ENCODE measurements at places on chromosomes 5 and 9.

- DNase-seq: no peak
These were observed 132.3 kb upstream of the ZNF608 start for GRCh38 chr5:124878583-124879342.

GRCh38 chr5:76527685-76528161, 95.5 kb downstream of the F2RL2 start:
- DNase-seq: no peak

DNA sequence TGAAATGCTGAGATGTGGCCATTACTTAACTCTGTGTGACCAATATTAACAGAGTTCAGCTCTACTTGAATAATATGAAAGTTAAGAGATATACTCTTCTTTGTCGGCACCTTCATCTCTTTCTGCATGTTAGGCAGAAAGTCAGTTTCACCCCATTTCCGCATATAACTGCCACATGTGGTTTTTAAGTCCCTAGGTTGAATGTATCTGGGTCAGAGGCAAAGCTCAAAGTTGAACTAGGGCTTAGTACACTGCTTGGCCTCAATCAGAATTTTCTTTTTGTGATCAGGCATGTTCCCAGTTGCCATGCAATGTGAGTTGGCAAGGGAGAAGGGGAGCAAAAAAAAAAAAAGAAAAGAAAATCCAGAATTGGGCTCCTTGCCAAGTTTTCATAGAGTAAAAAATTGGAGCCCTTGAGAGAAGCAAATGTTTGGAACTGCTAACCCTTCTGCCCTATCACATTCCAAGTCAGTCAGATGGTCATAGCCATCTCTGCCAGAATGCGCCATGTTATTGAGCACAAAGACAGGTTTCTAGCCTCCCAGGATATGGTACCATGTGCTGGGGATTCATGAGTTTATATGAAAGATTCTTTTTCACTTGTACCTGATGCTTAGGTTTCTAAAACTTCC, 251.2 kb upstream of the RORB start:
- DNase-seq: no peak

GRCh38 chr9:30235068-30235467, 2149.4 kb upstream of the ACO1 start:
- no peak for DNase-seq

DNA sequence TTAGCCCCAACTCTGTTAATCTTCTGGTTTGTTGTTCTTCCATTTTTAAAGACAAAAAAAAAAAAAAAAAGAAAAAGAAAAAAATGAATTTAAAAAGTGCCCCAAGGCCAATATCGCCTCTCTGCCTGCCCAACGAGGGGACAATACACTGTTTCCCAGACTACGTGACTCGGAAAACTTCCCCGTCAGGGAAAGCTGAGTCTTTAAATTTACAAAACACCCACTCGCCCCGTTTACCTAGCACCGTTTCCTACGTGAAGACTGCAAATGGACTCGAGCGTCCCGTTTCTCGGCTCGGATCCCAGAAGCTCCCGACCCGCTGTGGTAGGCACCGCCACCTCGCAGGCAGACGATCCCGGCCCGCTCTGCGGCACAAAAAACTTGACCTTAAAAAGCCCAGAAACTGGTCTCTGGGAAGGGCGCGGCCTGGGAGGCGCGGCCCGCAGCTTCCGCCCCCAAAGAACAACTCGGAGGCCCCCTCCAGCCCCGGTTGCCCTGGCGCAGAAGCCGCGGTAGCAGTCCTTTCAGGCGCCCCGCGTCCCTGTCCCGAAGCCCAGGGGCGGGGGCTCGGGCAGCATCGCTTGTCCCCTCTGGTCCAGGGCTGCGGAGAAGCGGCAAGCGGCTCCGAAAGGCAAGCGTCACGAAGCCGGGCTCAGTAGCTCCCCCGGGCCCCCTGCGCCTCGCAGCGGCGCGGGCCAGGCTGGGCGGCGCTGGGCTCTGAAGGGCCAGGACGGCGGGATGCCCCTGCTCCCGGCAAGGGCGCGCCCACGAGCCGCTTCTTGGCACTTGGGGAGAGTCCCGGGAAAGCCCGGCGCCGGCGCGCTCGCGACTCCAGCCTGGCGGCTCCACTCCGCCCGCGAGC, at the start of gene GCNT4:
Gene GCNT4, minus strand, starts transcription at position 367 of the 862 bp plus-strand sequence. CDS start 22,521 bp downstream, outside the sequence.
- DNase-seq: no peak

- no peak for DNase-seq
These were observed 300.8 kb downstream of the TRIM32 start for GRCh38 chr9:116987721-116988485.

- no peak for DNase-seq
These were observed 18.7 kb downstream of the RMI1 start for GRCh38 chr9:83999141-83999918.

DNA sequence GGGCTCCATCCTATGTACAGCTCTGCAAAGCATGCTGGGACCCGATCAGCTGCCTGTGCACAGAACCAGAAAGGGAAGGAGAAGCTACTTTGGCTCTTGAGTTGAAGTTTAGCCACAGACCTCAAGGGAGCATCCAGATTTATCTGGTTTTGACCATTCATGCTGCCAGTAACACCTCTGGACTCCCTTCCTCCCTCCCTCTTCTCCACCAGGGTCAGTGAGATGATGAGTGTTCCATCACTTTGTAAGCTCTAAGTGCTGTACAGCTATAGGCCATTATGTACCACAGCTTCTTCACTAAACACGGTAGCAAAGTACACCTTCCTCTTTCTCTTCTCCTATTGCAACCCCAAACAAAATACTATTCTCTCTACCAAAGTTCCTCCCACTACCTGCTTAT, 77.9 kb downstream of the GLIS3 start:
- no peak for DNase-seq

GRCh38 chr5:2562036-2562435, 189.4 kb downstream of the IRX2 start:
- no peak for DNase-seq

DNA sequence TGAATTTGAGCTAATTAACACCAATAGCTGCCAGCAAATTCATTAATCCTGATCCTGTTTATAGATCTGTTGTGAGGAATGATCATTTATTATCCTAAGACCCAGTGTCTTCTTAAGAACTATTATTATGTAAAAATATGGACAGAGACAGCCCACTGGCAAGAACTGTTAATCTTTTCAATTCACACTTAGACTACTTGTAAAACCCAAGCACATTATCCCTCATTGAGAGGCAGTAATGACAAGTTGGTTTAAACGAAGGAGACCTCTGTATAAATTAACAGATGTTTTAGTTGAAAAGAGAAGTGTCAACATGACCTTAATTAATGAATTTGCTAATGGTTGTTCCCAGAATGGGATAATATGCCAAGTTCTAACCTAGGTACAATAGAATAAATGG, 270.3 kb upstream of the IZUMO3 start:
- no peak for DNase-seq

- DNase-seq: no peak
These were observed 37.3 kb downstream of the RECK start for GRCh38 chr9:36074055-36074454.

DNA sequence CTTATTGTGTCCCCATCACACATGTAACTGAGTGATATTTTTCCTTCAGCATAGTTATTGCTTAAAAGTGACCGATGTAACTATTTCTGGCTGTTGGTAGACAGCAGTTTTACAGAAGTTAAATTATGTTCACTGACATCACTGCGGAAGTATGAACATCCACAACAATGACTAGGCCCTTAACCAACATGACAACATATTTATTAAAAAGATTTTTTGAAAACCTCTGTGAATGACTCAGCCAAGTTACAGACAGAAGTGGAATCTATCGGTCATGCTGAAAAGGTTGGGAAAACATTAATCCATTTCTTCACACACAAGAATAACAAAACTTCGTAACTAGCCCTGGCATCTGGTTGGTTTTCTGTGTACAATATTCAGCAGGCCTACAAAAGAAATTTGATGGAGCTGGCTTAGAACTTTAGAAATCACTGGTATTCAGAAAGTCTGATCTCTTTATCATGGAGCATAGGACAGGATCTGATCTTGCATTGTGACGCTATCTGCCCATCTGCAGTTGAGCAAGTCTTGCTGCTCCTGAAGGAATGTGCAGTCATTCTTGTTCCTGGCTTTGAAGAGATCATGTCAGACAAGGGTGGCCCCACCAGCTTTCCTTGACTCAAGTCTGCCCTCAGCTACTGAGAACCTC, 6.5 kb downstream of the GLIS3 start:
- DNase-seq: no peak

DNA sequence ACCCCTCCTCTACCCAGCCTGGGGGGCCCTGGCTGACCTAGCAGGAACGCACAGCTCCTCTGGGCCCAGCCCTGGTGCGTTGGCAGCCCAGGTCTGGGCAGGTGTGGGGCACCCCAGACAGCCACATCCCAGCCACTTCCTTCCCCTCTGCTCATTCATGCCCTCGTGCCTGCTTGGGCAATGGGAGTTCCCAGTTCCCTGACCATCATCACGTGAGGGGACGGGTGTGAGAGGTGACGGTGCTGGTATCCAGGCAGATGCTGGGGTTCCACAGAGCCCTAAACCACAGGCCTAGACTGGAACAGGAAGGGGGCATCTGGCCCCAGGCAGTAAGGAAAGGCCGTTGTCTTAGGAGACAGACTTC, 8.4 kb downstream of the RALGDS start:
- no peak for DNase-seq

GRCh38 chr5:131299465-131299864, 35.6 kb downstream of the CDC42SE2 start:
- DNase-seq: no peak

DNA sequence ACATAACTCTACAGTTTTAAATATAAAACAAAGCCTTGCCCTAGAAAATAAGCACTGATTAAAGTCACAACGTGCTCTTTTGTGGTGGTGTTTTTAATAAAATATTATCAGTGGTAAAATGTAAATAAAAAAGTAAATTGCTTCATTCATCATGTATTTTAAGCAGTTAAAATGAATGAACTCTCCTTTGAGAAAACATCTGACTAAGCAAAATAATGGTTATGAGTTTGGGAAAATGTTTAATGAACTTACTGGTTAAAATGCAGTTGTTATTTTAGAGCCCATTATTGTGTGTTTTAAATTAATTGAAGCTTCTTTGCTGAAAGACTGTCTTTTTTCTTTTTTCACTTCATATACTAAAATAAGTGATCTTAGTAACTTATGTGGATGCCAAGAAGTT, 1007.5 kb upstream of the ARRDC3 start:
- no peak for DNase-seq

- DNase-seq: no peak
These were observed at the start of gene FRMPD1 for GRCh38 chr9:37650873-37651768. Gene FRMPD1, plus strand, starts transcription at chr9:37650954. Its CDS starts 41,688 bp downstream, at chr9:37692642.

DNA sequence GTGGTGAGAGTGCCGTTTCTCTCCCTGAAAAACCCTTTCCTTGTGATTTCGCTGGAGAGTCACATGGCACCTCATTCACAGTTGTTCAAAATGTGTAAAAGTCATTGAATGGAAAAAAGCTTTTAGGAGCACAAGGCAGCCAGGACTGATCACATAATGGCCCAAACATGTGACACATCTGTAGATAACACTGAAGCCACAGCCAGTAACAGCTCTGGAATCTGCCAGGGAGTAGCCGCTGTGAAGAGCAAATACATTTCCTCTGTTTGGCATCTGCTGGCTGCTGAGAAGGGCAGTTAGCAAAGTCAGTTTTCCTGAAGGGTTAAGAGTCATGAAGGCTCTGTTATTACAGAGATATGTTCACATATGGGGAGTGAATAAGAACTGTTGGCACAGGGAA, 271.8 kb downstream of the NNT start:
- DNase-seq: no peak

- DNase-seq: peak; percentile 87
These were observed at the start of gene CD74 for GRCh38 chr5:150412319-150413175. Gene CD74, minus strand, starts transcription at chr5:150412910. Its CDS starts 161 bp downstream, at chr5:150412749.

DNA sequence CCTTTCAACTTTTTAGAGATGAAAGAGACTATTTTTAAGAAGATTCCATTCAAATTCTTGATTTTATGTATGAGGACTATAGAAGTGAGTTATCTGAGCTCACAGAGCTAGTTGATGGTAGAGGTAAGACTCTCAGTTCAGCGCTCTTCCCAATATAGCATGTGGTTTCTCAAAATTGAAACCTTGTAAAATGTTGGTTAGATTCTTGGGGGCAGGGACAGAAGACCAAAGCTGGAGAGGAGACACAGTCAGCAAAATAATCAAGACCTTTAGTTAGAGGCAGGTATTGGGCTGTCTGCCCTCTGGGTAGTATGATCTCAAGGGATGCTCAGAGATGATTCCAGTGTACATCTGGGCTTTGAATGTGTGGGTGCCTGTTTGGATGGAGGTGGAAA, 246.4 kb downstream of the SH3GL2 start:
- DNase-seq: no peak

- DNase-seq: no peak
These were observed 121.5 kb downstream of the RGS3 start for GRCh38 chr9:113585085-113585442.

DNA sequence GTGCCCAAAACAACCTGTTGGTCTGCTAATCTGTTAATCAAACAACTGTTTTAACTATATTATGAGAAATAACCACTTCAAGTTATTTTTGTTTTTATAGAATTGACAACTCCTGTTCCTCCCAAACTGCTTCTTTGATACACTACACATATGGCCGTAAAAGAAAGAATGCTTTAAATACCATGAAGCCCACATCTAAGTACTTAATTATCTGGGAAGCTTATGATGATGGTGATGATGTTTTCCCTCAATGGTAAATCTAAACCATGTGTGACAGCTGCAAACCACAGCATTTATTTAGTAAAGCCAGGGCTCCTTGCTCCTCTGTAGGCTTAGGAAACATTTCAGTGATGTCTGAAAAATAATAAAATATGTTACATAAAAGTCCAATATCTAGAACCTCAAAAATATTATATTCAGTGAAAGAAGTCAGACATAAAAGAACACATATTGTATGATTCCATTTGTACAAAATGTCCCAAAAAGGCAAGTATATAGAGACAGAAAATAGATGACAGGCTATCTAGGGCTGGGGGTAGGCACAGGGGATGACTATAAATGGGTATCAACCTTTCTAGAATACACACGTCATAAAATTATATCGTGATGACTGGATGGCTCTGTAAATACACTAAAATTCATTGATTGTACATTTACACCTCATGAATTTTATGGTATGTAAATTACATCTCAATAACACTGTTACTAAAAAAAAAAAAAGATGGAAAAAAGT, 154.1 kb downstream of the EFNA5 start:
- DNase-seq: no peak

- no peak for DNase-seq
These were observed 35.4 kb upstream of the AGXT2 start for GRCh38 chr5:35083150-35083549.

- no peak for DNase-seq
These were observed 5.5 kb downstream of the ANXA2R start for GRCh38 chr5:43034591-43034968.

DNA sequence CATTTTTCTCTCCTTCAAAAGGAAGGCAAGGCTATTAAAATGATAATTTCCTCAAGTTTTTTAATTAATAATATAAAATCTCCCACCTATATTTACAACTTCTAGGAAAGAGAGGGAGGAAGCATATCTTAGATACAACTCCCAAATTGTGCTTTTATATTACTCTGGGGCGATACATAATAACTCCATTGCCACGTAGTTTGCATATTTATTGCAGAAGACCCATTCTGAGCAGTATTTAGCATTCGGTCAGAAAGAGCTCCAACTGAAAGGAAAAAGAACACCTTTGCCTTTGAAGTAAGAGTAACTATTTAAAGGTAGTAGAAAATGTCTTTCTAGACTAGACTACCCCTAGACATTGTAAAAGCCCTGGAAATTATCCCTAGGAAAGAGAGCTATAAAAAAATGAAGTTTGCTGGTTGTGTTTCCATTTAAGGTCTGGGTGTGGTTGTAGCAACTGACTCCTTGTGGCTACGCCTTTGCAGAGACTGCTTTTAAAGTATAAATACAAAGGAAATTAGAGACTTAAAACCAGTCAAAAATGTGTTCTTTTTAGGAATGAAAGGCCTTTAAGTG, 566.1 kb downstream of the ZNF608 start:
- no peak for DNase-seq

GRCh38 chr5:168608386-168608785, 29.2 kb upstream of the PANK3 start:
- DNase-seq: no peak
